Articular chondrocyte of knee joint (primary cell): ENCODE measurements at places on chromosomes 16 and 17. TPM values are rescaled to one million over a fixed set of nuclear protein-coding genes. Genes with fewer than 3 reads are reported as not detected.

The TELO2 gene
- 9.9 and 10.4 TPM in 2 replicates for total RNA-seq

The GPRC5B gene
- total RNA-seq = 1.3 TPM in 2 replicates

The PHF23 gene
- total RNA-seq = 34.4 and 38.5 TPM in 2 replicates

The CCDC40 gene
- total RNA-seq = 2.7 and 3.4 TPM in 2 replicates

The ADAP2 gene
- 0.22 and 0.39 TPM in 2 replicates for total RNA-seq

The KIF2B gene
- total RNA-seq = not detected in 2 replicates

The CCDC144A gene
- total RNA-seq = 9.9 and 11.9 TPM in 2 replicates

The CACNG3 gene
- total RNA-seq = not detected in 2 replicates

The WFDC1 gene
- 0.43 and 0.52 TPM in 2 replicates for total RNA-seq

The REXO5 gene
- 9.7 and 13.2 TPM in 2 replicates for total RNA-seq

The SULT1A2 gene
- 0.13 and 0.65 TPM in 2 replicates for total RNA-seq

The SMIM5 gene
- 0.22 TPM in 1 of 2 replicates, not detected in the other for total RNA-seq

The TP53TG3 gene
- total RNA-seq = not detected in 2 replicates

The GAN gene
- 9.1 and 10.7 TPM in 2 replicates for total RNA-seq

The TAT gene
- not detected in 2 replicates for total RNA-seq

The RAP1GAP2 gene
- 5.6 and 12.9 TPM in 2 replicates for total RNA-seq

The AARS1 gene
- total RNA-seq = 103 and 115 TPM in 2 replicates

The C16orf96 gene
- 0.11 and 0.13 TPM in 2 replicates for total RNA-seq

The PNMT gene
- not detected in 2 replicates for total RNA-seq

The PRSS8 gene
- total RNA-seq = not detected in 2 replicates

The SOX8 gene
- 0.91 and 3.1 TPM in 2 replicates for total RNA-seq

The SPATA32 gene
- 0.13 TPM in 1 of 2 replicates, not detected in the other for total RNA-seq

The SCARF1 gene
- total RNA-seq = 0.65 and 0.97 TPM in 2 replicates

The SLC47A2 gene
- total RNA-seq = 0.39 and 0.54 TPM in 2 replicates

The CHST5 gene
- 0.13 and 0.22 TPM in 2 replicates for total RNA-seq

The OR1A1 gene
- total RNA-seq = not detected in 2 replicates

The CCL8 gene
- total RNA-seq = 0.97 and 1.2 TPM in 2 replicates

The INCA1 gene
- total RNA-seq = 0.22 and 0.39 TPM in 2 replicates

The CFAP20 gene
- 24.3 and 28.3 TPM in 2 replicates for total RNA-seq

The ST6GALNAC2 gene
- total RNA-seq = 0.78 and 1.4 TPM in 2 replicates

The ASPHD1 gene
- 3.1 and 4.8 TPM in 2 replicates for total RNA-seq

The ABCC6 gene
- total RNA-seq = 1.3 and 1.8 TPM in 2 replicates

The EFCAB3 gene
- not detected in 2 replicates for total RNA-seq

The SLC6A4 gene
- total RNA-seq = not detected in 2 replicates
